ENCODE measurements at places on chromosomes 11 and 22.

DNA sequence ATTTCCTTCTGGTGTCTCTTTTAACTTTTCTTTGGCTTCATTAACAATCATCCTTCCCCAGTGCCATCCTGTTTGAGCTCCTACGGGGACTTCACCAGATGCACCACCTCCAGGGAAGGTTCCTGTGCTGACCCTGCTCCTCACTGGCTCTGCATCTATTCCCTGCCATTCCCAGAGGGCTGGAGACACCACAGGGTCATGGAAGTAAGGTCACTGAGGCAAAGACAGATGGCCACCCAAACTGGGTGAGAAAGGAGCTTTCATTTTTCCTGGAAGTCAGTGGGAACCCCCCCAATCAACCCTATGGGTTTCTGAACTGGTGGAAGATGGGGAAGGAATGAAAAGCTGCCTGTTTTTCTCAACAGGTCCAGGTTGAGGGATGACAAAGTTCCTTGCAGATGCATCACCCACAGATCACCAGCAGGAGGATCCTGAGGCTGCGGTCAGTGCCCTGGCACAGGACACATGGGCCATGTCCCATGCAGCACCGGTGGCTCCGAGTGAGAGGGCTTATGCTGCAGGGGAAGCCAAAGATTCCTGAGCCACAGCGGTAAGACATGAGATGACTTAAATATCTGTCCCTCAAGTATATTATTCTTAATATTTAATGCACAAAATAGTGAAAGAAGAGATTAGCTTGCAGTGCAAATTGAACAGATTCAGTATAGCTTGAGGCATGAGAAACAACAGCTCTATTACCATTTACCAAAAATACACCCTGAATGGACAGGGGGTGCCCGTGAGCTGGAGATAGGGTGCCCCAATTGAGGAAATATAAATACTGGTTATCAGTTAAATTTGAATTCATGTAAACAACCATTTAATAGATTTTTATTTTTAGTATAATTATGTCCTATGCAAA lies 73.0 kb upstream of the VPREB1 start:
- DNase-seq = no peak

DNA sequence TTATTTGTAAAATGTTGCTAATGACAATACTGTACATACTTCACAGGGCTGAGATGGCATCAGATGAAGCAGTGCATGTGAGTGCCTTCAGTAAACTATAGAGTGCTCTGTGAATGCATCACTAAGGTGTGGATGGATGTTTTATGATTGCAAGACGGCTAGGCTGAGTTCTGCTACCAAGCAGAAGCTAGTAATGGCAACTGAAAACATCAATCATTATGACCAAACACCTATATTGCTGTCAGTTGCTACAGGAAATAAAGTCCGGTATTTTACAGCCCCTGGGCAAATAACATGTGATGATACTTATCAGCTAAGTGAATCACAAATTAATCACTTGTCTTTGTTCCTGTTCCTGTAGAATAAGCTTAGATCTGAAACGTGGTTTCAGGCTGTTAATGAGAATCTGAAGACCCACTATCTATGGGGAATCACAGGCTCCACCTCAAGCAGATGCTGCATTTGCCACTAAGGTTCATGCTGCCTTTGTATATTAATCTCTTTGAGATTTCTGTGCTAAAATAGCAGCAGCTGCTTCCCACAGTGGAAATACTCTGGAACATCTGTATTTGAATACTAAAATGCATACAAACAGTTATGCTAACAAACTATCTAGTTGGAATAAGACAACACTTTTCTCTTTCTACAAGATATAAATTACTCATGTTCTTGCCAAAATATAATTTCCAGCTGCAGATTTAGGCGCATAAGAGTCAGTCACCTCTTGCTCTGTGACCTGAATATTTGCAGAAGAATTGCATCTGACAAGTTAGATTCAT lies 254.0 kb upstream of the PITPNB start:
- DNase-seq = peak; percentile 15

DNA sequence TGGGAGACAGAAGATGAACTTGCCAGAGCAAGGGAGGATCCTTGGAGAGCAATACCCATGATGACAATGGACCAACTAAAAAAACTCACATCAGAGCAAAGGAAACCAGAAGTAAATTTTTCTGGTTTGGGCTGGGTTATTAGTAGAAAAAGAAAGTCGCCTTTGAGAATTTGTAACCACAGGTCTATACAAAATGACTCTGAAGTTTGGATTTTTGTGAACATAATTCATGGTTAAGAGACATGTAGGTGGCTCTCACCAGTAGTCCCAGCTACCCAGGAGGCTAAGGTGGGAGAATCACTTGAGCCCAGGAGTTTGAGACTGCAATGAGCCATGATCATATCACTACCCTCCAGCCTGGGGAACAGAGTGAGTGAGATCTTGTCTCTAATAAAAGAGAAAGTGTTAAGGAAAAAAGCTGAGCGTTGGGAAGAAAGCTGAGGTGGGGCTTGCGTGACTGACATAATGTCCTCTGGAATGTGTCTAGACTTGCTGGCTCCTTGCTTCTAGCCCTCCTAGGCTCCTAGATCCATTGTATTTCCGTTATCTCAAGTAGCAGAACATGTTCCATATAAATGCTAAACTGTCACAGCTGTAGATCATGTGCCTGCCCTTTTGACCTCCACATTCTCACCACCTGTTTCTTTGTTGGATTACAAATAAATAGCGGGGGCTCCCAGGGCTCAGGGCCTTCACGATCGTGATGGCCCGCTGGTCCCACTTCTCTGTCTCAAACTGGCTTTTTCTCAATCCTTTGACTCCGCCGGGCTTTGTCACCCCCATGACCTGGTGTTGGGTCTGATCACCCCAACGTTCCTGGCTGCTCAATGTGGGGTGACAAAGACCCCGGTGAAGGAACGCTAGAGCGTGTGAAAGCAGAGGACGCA lies 56.2 kb upstream of the SC5D start:
- no peak for DNase-seq

- no peak for DNase-seq
These were observed 175.3 kb downstream of the IGLL1 start for GRCh38 chr22:23404689-23405365.

DNA sequence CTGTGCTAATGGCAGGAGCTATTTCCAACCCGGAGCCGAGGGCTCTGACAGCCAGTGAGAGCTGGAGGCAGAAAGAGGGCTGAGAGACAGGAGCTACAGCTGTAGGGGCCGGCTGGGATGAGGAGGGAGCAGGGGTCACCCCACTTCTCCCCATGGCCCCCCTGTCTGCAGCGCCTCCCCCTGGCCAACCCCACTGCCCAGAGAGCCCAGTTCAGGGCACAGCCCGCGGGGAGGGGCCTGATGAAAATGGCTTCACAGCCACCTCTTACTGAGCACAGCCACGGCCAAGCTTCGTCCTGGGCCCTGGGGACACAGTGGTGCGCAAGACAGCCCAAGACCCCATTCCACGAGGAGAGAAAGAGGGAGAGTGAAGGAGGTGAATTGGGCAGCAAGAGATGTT lies 27.9 kb downstream of the RPL3 start:
- DNase-seq = no peak

- DNase-seq = no peak
These were observed 9.2 kb upstream of the POLDIP3 start for GRCh38 chr22:42623756-42624441.

GRCh38 chr11:67434395-67434881 lies 3.0 kb downstream of the PTPRCAP start:
- no peak for DNase-seq

GRCh38 chr11:66133216-66133775 lies 63.2 kb downstream of the PACS1 start:
- no peak for DNase-seq

- no peak for DNase-seq
These were observed 52.0 kb upstream of the SPATA19 start for GRCh38 chr11:133897331-133897650.

DNA sequence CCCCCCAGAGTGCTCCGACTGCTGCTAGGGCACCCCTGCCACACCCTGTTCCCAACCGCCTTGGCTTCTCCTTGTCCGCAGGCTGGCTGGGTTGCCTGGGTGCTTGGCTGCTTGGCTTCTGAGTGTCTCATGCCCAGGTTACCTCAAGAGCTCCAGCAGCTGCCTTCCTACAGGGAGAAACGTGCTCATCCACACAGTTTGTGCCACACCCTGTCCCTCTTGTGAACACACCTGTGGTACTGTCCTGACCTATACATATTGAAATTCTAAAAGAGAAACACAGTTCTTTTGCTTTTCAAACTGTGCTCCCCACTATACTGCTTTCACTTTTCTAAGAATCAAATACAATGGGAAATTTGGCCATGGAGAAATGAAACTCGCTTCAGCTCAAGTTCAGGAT lies 191.4 kb downstream of the DBX1 start:
- no peak for DNase-seq

GRCh38 chr11:12674936-12675696 lies 895 bp downstream of the TEAD1 start:
- DNase-seq = peak; percentile 83

DNA sequence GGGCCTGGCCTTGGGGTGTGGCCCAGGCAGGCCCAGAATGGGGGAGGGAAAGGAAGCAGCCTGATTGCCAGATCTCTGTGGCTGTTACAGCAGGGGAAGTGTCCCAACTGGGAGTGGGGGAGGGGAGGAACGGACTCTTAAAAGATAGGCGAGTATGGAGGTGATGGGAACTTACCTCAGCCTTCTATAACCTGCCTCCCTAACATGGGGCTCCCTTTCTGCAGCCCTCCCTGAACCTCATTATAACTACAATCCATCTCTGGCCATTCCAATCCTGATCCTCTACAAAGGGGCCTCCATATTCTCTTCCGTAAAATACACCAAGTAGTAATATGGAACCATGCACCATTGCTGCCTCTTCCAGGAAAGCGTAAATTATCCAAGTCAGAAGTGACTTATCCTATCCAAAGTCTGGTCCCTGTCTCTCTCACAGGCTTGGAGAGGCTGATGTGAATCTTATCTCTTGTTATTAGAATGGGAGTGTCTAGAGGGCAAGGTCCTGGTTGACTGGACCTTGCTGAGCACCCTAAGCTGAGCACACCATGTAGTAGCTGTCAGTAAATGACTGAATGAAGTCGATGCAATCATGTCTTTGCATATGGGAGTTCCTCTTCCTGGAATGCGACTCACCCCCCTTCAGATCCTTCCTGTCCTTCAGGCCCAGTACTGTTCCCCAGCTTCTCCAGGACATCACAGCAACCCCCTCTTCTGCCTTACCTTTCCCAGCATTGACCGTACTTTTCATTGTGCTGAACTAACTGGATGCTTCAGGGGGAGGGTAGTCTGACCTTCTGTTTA lies 5.9 kb downstream of the RHOG start:
- no peak for DNase-seq

GRCh38 chr11:12210200-12210599 lies 99.8 kb downstream of the MICAL2 start:
- DNase-seq = no peak

GRCh38 chr11:8793114-8793777 lies 110.7 kb downstream of the RPL27A start:
- no peak for DNase-seq

- no peak for DNase-seq
These were observed 10.7 kb downstream of the IL2RB start for GRCh38 chr22:37138849-37139561.

DNA sequence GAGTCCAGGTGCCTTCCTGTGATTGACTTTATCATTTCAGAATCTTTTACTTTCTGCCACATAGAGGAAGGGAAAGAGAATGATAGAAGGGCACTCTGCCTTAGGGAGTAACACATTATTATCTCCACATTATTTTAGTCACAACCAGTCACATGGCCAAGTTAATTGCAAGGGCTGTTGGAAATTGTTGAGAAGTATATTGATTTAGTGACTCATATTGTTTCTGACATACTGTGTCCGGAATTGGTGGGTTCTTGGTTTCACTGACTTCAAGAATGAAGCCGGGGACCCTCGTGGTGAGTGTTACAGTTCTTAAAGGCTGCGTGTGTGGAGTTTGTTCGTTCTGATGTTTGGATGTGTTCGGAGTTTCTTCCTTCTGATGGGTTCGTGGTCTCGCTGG lies 8.7 kb downstream of the OR51B4 start:
- DNase-seq = no peak

- no peak for DNase-seq
These were observed 882 bp downstream of the ANO1 start for GRCh38 chr11:70078781-70079616.

- no peak for DNase-seq
These were observed 83.4 kb downstream of the MRTFA start for GRCh38 chr22:40553014-40553554.

DNA sequence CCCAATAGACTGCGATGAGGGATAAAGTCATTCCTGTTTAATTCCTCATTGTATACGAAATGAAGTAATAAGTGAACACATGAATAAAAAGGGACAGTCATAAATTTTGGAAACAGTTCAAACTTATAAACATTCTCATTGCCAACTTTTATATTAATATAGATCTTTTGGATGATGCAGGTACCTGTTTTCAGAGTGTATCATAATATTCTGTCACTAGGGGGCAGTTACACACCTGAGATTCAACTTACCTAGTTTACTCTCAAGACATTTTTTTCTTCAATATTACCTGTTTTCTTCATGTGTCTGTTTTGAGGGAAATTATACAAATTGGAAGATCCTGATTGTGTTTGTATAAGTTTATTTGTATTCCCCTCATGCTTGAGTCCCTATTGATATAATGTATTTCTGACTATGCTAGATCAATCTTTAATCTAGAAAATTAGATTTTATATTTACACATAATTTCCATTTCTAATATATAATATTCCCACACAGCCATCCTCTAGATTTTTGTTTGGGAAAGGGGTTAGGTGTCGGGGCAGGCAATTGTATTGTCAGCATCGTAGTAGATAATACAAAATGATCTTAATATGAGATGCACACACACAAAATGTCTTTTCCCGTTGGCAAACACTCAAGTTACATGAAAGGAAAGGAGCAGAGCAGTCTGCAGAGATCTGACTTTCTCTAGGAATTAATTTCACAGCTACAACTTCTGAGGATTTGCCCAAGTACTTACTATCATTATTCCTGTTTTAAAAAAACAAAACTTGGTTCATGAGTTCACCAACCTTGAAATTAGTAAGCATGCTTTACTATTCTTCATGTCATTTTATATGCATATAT lies 18.4 kb downstream of the FDX1 start:
- no peak for DNase-seq

GRCh38 chr22:25027959-25028840 lies 75.7 kb downstream of the KIAA1671 start:
- no peak for DNase-seq

- no peak for DNase-seq
These were observed 15.4 kb upstream of the LINC01488 start for GRCh38 chr11:69466039-69466438.

GRCh38 chr11:111631666-111632039 lies 29.4 kb downstream of the SIK2 start:
- no peak for DNase-seq

DNA sequence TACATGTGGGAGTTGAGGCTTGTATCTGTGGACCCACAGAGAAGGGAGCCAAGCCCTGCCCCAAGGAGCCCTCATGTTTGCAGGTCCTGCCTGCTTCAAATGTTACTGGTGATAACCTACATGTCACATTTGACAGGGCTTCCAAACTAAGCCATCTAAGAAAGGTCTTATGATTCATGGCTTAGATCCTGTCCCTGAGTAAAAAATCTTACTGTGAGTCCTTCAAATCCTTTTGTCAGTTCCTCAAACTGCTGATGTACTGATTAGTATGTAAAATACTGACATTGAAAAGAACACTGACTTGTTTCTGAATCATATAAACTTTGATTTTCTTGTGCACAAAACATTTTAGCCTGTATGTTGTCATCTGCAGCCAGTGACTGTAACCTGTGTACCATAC lies 1.0 kb upstream of the PANX1 start:
- DNase-seq = no peak

- DNase-seq = no peak
These were observed 6.5 kb downstream of the DGAT2 start for GRCh38 chr11:75775056-75775455.
